ENCODE measurements at places on chromosomes 12 and 14. TPM values are rescaled to one million over a fixed set of nuclear protein-coding genes. Genes with fewer than 3 reads are reported as not detected.

DNA sequence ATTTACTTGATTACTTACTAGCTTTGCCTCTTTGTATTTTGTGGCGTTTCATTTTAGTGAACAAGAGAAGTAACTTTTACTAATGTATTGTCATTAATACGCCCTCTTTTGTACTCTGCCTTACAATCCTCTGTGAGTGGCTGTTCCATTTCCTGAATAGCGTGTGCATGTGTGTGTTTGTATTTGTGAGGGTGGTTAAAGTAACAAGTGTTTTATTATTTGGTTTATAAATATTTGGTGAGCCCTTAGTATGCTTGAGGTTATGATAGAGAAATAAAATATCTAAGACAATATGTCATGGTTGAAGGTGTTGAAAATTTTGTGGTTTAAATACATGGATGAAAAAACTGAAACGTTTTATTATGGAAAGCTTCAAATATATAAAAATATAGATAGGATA is 71.7 kb upstream of the REP15 start:
- H3K36me3 ChIP-seq: no peaks in the 10 kb centered on the region
- no peak for DNase-seq
- H3K4me3 ChIP-seq: no peak overlapping the region
- H3K27ac ChIP-seq: no peak overlapping the region
- no peaks in the 10 kb centered on the region for H3K27me3 ChIP-seq

Gene ADCY4
- total RNA-seq: not detected

Gene APOF
- total RNA-seq: not detected

DNA sequence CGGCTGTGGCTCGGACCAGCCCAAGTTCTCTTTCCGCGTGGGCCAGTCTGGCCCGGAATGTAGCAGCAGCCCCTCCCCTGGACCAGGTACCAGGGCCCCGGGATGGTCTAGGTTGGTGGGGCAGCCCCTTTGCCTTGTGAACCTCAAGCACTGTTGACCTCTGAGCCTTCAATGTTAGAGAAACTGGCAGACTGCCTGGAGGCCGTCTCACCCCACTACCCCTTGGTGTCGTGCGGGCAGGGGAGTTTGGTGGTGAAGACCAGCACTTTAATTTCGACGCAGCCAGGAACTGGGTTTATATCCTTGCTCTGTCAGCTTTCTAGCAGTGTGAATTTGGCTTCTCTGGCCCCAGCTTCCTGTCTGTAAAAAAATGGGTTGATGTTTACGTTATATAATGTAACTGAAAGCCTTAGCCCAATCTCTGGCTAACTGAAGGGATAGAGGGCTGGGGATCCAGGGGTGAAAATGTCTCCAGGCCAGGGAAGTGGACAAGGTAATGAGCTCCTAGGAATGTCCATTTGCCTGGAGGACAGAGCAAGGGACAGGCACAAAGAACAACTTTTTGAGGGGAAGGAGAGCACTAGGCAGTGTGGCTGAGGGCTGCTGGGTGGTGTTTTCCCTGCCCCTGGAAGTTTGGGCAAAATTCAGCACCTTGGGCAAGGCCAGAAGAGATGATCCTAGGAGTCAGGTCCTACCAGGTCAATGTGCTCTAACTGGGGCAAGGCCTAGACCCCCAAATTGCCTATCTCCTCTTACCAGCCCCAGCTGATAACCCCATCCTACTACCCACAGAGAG is 11.4 kb downstream of the MCRS1 start:
- peaks cover 15% of the 10 kb centered on the region for H3K27me3 ChIP-seq
- H3K27ac ChIP-seq: no peak overlapping the region
- DNase-seq: no peak

- no peak overlapping the region for H3K27ac ChIP-seq
- peaks cover 13% of the 10 kb centered on the region for H3K36me3 ChIP-seq
- H3K4me3 ChIP-seq: no peak overlapping the region
- no peaks in the 10 kb centered on the region for H3K27me3 ChIP-seq
- DNase-seq: no peak
These were observed 34.6 kb downstream of the ALKBH1 start for GRCh38 chr14:77673193-77673592.

GRCh38 chr12:2636741-2637340 is 157.9 kb upstream of the FKBP4 start:
- no peak for DNase-seq
- peak overlapping the region; percentile 34 for H3K27ac ChIP-seq
- H3K4me1 ChIP-seq: peaks cover 17% of the 10 kb centered on the region
- H3K36me3 ChIP-seq: peaks cover 5% of the 10 kb centered on the region

DNA sequence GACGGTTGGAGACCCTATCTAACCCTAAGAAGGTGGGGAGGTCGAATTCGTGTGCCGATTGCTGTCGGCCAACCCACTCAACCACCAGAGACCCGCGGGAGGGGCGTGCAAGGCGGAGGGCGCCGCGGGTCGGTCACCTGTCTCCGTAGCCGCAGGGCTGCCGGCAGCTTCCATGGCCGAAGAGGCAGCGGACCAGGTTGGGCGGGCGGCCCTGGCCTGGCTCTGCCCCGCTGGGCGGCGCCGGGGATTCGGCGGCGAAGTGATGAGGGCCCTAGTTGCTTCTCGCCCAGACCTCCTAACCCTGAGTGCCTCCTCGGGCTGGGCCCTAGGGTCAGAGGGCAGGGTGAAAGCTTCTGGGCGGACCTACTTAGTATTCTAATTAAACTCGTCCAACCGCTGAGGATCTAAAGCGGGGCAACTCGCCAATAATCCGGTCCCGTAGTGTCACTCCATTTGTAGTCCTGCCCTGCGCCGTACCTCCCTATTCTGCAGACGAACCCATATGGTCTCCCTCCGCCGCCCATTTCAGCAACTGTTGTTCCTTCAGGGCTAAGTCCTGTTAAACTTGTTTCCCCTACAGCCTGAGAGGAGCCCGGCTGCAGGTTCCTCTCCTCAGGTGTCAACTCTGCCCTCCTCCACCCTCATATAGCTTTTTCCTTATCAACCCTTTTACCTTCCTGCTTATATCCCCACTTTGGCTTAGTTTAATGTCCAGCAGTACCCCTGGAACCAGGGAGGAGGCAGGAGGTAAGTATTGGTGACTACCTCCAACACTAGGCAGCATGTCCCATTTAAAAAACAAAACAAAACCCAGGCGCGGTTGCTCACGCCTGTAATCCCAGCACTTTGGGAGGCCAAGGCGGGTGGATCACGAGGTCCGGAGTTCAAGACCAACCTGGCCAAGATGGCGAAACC is at the start of gene PYM1:
Gene PYM1 (minus strand): TSS at position 307 of the 915 bp plus-strand sequence. CDS start 133 bp downstream, at position 174.
- peak; percentile 50 for DNase-seq
- no peaks in the 10 kb centered on the region for H3K27me3 ChIP-seq
- peak within 1 kb of the TSS; percentile 83 for H3K4me3 ChIP-seq
- peak within 1 kb of the TSS; percentile 94 for H3K27ac ChIP-seq
- H3K4me1 ChIP-seq: peaks cover 13% of the 10 kb centered on the region

Gene SINHCAF
- 43.3 TPM for total RNA-seq

- no peak overlapping the region for H3K27ac ChIP-seq
- H3K4me3 ChIP-seq: no peak overlapping the region
- no peak for DNase-seq
- H3K4me1 ChIP-seq: no peaks in the 10 kb centered on the region
These were observed 3.9 kb downstream of the GZMH start for GRCh38 chr14:24605435-24606190.

DNA sequence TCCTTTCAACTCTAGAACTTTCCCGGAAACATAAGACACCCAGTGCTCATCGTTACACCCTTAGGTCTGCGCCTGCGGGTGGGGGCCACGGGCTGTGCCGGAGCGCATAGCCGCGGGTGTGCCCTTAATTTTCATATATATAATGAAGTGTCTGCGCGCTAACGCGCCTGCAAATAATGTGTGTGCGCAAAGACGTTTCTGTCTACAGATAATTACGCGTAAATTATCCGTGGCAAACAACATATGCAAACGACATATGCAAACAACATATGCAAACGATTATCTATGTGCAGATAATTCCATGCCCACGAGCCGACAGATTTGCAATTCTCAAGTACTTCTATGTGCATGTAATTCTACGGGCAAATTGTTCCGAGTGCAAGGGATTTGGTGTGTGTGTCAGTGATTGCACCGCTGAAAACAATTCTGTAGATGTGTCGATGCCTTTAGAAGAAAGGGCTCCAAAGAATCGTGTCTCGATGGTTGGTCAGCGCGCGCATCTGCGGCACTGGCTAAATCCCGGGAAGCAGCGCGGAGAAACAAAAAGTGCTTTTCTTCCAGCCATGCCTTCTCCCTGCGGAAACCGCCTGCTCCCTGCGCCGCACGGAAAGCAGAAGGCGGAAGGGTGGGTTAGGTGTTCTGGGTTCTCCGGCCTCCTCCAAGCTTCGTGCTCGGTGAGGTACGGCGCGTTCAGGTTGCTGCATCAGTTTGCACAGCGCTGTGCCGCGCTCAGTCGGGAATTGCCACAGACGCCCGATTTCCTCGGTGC is 34.5 kb upstream of the TBX5 start:
- DNase-seq: no peak
- H3K36me3 ChIP-seq: no peaks in the 10 kb centered on the region
- H3K27me3 ChIP-seq: peaks cover 64% of the 10 kb centered on the region
- H3K4me3 ChIP-seq: no peak overlapping the region

DNA sequence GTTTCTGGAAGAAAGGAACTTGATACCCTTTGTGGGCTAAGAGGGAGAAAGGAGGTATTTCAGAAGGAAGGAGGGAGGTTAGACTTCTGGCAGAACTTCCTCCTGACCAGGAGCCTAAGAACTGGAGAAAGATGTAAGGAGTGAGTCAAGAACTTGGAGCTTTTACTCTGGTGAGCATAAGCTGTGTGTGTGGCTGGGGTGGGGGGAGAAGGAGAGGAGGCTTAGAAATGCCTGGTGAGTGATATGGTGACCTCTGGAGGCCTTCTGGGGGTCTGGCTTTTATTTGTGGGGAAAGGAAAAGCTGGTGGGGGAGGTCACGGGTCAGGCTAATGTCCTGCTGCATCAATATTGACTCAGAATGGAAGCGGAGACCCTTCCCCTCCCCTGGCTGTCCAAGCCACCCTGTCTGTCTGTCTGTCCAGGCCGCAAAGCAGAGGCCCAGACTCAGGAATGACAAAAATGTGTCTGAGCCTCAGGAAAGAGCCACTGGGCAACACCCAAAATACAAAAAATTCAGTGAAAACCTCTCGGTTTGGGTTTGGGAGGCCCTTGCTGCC is 4.8 kb downstream of the LRP1 start:
- peaks cover 51% of the 10 kb centered on the region for H3K4me1 ChIP-seq
- peak; percentile 55 for DNase-seq
- peaks cover 24% of the 10 kb centered on the region for H3K36me3 ChIP-seq
- no peaks in the 10 kb centered on the region for H3K27me3 ChIP-seq
- H3K4me3 ChIP-seq: no peak overlapping the region

GRCh38 chr14:85122690-85123089 is 407.3 kb upstream of the FLRT2 start:
- H3K36me3 ChIP-seq: no peaks in the 10 kb centered on the region
- no peak overlapping the region for H3K4me3 ChIP-seq
- DNase-seq: peak; percentile 46
- no peaks in the 10 kb centered on the region for H3K4me1 ChIP-seq
- H3K27ac ChIP-seq: no peak overlapping the region
- no peaks in the 10 kb centered on the region for H3K27me3 ChIP-seq

GRCh38 chr14:24956104-24956503 is 93.8 kb downstream of the STXBP6 start:
- no peak overlapping the region for H3K27ac ChIP-seq
- no peak for DNase-seq
- no peaks in the 10 kb centered on the region for H3K27me3 ChIP-seq
- peaks cover 14% of the 10 kb centered on the region for H3K4me1 ChIP-seq
- no peaks in the 10 kb centered on the region for H3K36me3 ChIP-seq

GRCh38 chr12:48788854-48789775 is at the start of gene ADCY6:
ADCY6 (minus strand) TSS chr12:48789089; CDS start chr12:48783434, 5,655 bp downstream.
- no peaks in the 10 kb centered on the region for H3K36me3 ChIP-seq
- peak; percentile 70 for DNase-seq
- H3K4me1 ChIP-seq: peaks cover 11% of the 10 kb centered on the region
- peak within 1 kb of the TSS; percentile 85 for H3K27ac ChIP-seq
- H3K27me3 ChIP-seq: no peaks in the 10 kb centered on the region

Gene ANG
- 3.6 TPM for total RNA-seq

- no peak for DNase-seq
- H3K4me1 ChIP-seq: peaks cover 4% of the 10 kb centered on the region
- H3K27ac ChIP-seq: no peak overlapping the region
These were observed 195.7 kb downstream of the SOX5 start for GRCh38 chr12:23753628-23754365.

DNA sequence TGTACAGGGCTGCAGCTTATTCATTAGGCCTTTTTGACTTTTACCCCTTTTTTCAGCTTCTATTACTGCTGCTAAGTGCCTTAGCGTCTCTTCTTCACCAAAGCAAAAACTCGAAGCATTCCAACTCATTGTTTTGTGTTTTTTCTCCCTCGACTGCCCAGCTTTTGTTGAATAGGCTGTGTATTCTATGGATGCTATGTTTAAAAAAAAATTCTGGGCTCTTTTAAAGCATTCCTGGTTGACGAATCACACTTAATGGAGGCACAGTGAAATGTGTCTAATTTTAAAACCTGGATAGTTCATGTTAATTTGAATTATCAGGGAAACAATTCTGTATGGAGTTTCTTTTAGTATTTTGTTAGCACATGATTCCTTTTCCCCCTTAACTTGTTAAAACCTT is 29.7 kb downstream of the KTN1 start:
- no peak overlapping the region for H3K4me3 ChIP-seq
- H3K27me3 ChIP-seq: no peaks in the 10 kb centered on the region
- H3K27ac ChIP-seq: no peak overlapping the region

GRCh38 chr12:76976777-76977382 is 88.5 kb downstream of the E2F7 start:
- H3K27ac ChIP-seq: no peak overlapping the region
- H3K27me3 ChIP-seq: peaks cover 1% of the 10 kb centered on the region
- no peaks in the 10 kb centered on the region for H3K4me1 ChIP-seq
- H3K4me3 ChIP-seq: no peak overlapping the region
- DNase-seq: no peak
- no peaks in the 10 kb centered on the region for H3K36me3 ChIP-seq

Gene TMEM119
- 8.1 TPM for total RNA-seq

- no peaks in the 10 kb centered on the region for H3K36me3 ChIP-seq
- no peak for DNase-seq
- no peaks in the 10 kb centered on the region for H3K4me1 ChIP-seq
- no peaks in the 10 kb centered on the region for H3K27me3 ChIP-seq
These were observed 123.7 kb upstream of the USP15 start for GRCh38 chr12:62136496-62136895.

Gene ADAMTS20
- total RNA-seq: not detected

GRCh38 chr14:34732802-34733201 is 18.4 kb upstream of the CFL2 start:
- H3K27ac ChIP-seq: no peak overlapping the region
- DNase-seq: no peak
- H3K36me3 ChIP-seq: no peaks in the 10 kb centered on the region
- H3K4me3 ChIP-seq: no peak overlapping the region
- peaks cover 5% of the 10 kb centered on the region for H3K4me1 ChIP-seq

- no peak overlapping the region for H3K27ac ChIP-seq
- no peak overlapping the region for H3K4me3 ChIP-seq
- H3K4me1 ChIP-seq: no peaks in the 10 kb centered on the region
These were observed 1082.5 kb downstream of the BCL11B start for GRCh38 chr14:98189511-98189910.

- H3K36me3 ChIP-seq: no peaks in the 10 kb centered on the region
- no peak overlapping the region for H3K27ac ChIP-seq
- H3K4me1 ChIP-seq: no peaks in the 10 kb centered on the region
- no peaks in the 10 kb centered on the region for H3K27me3 ChIP-seq
- no peak overlapping the region for H3K4me3 ChIP-seq
These were observed 946.2 kb downstream of the BCL11B start for GRCh38 chr14:98325761-98326160.

- no peaks in the 10 kb centered on the region for H3K4me1 ChIP-seq
- no peak overlapping the region for H3K4me3 ChIP-seq
- no peak overlapping the region for H3K27ac ChIP-seq
- H3K27me3 ChIP-seq: no peaks in the 10 kb centered on the region
These were observed 315.8 kb downstream of the RGS6 start for GRCh38 chr14:72247896-72248465.

- peaks cover 10% of the 10 kb centered on the region for H3K27me3 ChIP-seq
- H3K36me3 ChIP-seq: no peaks in the 10 kb centered on the region
- no peak overlapping the region for H3K4me3 ChIP-seq
- H3K27ac ChIP-seq: no peak overlapping the region
These were observed 8.8 kb upstream of the CLECL1 start for GRCh38 chr12:9741726-9742125.
